ENCODE measurements at places on chromosomes 16 and 17.

DNA sequence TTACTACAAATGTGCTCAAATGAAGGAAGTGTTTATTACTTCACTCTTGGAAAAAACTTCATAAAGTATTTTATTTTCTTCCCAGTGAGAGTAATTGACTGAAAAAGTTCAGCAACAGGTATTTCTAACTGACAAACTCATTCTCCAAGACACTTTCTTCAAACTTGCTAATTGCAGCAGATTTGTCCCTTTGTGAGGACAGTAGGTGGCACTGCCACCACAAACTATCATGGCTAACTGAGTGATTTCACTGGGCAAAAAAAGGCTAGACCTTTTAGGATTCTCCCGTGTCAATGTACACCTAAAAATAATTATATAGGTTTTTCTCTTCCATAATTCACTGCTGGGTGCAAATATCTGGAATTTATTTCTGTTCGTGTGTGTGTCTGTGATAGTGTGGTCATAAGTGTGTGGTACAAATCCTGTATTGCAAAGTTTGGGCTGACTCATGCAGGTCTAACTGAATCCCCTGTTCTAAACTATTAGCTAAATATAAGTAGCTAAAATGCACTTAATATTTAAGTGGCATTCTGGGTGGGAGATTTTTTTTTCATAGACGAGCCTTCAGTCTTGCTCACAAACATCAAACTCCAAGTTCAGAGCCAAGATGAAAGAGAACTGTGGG, 3.9 kb downstream of the HS3ST3A1 start:
- no peak for DNase-seq

DNA sequence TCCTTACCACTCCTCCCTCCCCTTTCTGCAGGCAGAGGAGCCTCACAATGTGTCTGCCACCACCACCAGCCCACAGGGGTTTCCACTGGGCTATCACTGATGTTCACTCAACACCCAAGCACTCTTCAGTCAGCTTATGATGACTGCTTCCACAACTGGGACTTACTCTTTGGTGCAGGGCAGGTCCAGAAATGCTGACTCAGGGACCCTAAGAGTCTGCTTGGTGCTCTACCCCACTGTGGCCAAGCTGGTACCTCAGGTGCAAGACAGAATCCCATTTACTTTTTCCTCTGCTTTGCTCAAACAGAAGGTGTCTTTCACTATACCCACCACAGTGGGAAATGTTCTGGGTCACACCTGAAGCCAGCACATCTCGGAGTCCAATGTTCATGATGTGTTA, 40.1 kb downstream of the ZNF267 start:
- DNase-seq, result no peak

DNA sequence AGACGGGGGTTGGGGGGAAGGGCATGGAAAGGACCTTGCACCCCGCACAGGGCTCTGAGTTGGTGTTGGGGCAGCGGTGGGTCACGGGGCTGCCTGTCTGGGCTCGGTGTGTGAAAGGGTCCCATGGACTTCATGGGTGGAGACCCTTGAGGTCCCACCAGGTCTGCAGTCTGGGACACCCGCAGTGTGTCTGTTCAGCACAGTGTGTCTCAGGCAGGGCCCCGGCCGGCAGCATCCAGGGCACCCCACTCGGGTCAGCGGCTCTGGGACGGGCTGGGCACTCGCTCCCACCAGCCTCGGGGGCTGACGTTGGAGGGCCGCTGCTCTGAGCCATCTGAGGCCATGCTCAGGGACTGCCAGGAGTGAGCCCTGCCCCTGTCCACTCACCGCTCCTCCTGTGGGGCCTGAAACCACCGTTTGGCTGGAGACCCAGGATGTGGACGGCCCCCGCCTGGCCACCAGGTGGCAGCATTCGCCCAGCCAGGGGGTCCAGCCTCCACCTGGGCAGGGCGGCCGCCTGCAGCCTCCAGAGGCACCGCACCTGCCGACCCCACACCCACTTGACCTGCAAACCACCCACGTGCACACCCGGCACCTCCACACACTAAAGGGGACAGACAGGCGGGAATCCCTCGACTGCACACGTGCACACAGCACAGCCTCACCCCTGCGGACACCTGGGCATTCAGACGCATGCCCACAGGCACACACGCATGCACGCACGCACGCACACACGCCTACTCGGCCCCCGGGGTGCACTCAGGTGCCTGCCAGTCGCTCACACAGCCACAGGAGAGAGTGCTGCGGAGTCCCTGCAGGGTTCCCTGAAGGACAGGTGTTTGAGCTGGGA, 10.1 kb upstream of the ZFPM1 start:
- DNase-seq, result no peak

DNA sequence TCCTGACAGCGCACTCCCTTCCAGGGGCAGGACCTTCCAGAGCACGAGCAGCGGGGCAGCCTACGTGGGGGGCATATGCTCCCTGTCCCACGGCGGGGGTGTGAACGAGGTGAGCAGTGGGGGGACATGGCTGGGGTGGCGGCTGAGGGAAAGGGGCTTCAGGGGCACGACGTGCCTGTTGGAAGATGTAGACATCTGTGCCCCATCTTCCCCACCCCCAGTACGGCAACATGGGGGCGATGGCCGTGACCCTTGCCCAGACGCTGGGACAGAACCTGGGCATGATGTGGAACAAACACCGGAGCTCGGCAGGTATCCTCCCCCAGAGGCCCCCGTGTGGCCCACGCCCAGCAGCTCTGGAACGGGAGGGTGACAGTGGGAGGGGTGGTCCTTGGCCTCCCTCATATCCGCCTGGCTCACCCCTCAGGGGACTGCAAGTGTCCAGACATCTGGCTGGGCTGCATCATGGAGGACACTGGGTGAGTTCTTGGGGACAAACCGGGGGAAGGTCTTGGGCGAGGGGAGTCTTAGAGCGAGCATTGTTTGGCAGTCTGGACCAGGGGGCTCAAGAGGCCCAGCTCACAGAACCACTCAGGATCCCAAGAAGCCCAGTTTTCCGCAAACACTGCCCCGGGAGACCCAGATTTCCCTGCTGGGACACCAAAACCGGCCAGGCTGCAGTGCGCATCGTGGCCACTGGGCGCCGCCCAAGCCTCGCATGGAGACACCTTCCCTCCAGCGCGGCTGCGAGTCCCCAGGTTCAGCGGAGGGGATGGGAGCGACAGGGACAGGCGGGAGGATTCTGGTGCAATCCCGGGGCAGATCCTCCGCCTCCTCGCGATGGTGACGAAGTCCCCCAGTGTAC, 15.7 kb downstream of the ADAM11 start:
- no peak for DNase-seq

- DNase-seq, result no peak
Measured at GRCh38 chr16:48024042-48024441, 131.8 kb downstream of the ABCC12 start.

DNA sequence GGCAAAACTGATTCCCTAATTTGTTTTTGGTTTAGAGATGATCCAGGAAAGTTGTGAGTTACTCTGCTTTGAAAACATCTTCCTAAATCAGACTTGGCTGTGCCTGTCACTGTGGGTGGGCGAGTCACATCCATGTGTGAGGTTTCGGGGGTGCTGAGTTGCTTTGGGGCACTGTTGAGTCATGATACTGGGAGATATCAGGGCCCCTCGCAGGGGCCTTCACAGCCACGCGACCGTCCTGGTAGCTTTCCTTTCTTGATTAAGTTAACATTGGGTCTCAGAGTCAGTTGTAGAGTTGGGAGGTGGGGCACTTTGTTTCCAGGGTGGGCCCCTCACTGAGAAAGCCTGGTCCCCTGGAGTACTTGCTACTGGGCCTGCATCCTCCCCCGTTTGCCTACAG, 58.3 kb upstream of the LGALS9 start:
- DNase-seq, result no peak

DNA sequence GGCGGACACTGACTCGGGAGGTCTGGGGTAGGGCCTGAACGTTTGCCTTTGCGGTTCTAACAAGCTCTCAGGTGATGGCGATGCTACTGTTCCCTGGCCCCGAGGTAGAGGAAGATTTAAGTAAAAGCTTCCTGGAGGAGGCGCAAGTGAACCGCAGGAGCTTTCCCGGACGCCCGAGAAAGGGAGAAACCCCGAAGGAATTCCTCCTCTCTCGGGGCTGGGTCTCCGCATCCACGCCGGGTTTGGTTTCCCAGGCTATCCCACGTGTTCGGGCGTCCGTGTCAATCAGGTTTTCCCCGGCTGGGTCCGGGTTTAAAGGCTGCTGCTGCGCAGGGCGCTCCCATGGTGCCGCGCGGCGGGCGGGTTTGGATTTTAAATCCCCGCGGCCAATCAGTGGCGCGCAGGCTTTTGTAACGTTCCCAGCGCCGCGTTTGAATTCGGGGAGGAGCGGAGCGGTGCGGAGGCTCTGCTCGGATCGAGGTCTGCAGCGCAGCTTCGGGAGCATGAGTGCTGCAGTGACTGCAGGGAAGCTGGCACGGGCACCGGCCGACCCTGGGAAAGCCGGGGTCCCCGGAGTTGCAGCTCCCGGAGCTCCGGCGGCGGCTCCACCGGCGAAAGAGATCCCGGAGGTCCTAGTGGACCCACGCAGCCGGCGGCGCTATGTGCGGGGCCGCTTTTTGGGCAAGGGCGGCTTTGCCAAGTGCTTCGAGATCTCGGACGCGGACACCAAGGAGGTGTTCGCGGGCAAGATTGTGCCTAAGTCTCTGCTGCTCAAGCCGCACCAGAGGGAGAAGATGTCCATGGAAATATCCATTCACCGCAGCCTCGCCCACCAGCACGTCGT, at the start of gene PLK1:
PLK1 (plus strand) TSS at position 460 of the 844 bp plus-strand sequence; CDS start at position 504, 44 bp downstream.
- peak; percentile 35 for DNase-seq

- DNase-seq, result no peak
Measured at GRCh38 chr17:55612691-55613141, 101.5 kb upstream of the SMIM36 start.

DNA sequence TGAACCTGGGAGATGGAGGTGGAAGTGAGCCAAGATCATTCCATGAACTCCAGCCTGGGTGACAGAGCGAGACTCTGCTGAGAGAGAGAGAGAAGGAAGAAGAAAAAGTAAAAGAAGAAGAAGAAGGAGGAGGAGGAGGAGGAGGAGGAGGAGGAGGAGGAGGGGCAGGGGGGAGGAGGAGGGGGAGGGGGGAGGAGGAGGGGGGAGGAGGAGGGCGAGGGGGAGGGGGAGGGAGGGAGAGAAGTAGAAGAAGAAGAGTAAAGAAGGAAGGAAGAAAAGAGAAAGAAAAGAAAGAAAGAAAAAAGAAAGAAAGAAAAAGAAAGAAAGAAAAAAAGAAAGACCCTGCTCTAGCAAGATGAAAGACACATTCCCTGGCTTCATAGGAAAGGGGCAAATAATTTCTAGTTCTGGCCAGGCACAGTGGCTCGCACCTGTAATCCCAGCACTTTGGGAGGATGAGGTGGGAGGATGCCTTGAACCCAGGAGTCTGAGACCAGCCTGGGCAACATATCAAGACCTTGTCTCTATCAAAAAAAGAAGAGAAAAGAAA, 23.6 kb downstream of the SOCS1 start:
- no peak for DNase-seq

GRCh38 chr17:67867591-67867990, 42.3 kb downstream of the BPTF start:
- no peak for DNase-seq

DNA sequence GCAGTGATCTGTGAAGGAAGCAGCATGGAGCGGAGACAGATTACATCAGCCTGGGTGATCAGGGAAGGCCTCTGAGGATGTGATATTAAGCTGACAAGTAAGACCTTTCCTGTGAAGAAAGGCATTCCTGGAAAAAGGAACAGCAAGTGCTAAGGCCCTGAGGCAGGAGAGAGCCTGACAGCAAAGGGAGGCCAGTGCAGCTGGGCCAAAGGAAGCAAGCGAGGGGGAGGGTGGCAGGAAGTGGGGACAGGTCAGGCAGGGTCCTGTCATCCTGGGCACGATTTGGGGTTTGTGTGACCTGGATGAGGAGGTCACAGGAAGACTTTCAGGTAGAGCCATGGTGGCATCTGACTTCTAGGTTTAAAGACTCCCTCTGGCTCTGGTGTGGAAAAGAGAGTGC, 12.3 kb downstream of the CPNE2 start:
- no peak for DNase-seq

- DNase-seq, result no peak
Measured at GRCh38 chr16:61892531-61892930, 143.7 kb downstream of the CDH8 start.

DNA sequence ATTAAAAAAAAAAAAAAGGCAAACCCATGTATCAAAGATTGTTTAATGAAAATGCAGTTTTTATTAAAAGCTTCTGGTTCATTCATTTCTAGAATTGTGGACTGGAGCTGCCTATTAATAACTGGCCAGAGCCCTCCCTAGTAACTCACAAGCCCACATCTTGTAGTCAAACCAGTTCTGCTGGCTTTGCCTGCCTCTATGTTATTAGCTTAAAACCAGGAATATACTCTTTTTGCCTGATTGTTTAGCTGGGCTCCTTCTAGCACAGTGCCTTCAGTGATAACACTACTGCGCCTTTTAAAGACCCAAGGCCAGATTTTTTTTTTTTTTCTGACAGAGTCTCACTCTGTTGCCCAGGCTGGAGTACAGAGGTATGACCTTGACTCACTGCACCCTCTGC, 26.0 kb downstream of the TAC4 start:
- DNase-seq, result no peak
